ENCODE measurements at places on chromosomes 6 and 20.

DNA sequence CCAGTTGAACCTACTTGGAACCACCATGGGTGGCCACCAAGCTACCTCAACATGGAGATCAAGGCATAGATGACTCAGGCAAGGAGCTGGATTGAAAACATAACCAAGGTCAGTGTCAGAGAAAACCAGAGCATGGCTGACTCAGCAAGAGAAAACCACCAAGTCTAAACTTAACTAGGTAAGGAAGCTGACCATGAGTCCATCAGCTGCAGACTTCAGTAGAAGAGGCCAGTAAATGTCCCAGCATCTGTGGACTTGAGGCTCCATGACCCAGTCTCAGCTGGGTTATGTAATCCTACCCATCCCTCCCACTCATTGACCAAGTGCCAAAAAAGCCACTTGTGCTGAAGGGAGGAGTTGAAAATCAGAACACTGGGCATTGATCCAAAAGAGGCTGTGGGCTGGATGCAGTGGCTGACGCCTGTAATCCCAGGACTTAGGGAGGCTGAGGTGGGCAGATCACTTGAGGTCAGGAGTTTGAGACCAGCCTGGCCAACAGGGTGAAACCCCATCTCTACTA lies 93.7 kb upstream of the CBLN4 start:
- DNase-seq: no peak

DNA sequence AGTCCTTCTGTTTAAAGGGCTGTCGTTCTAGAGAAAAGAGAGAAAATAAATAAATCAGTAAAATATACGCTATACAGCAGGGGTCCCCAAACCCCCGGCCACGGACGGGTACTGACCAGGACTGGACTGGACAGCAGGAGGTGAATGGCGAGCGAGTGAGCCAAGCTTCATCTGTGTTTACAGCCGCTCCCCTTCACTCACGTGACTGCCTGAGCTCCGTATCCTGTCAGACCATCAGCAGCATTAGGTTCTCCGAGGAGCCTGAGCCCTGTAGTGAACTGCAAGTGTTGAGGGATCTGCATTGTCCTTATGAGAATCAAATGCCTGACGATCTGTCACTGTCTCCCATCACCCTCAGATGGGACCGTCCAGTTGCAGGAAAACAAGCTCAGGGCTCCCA lies 76.5 kb downstream of the ZNF217 start:
- DNase-seq: no peak

- DNase-seq: no peak
Observed at GRCh38 chr20:59825944-59826759, 107.3 kb downstream of the SYCP2 start.

GRCh38 chr6:138944412-138944811 lies 43.6 kb downstream of the REPS1 start:
- no peak for DNase-seq

GRCh38 chr6:53250176-53251032 lies 98.3 kb downstream of the ELOVL5 start:
- DNase-seq: no peak

GRCh38 chr6:148545901-148546300 lies 200.9 kb upstream of the UST start:
- DNase-seq: no peak

DNA sequence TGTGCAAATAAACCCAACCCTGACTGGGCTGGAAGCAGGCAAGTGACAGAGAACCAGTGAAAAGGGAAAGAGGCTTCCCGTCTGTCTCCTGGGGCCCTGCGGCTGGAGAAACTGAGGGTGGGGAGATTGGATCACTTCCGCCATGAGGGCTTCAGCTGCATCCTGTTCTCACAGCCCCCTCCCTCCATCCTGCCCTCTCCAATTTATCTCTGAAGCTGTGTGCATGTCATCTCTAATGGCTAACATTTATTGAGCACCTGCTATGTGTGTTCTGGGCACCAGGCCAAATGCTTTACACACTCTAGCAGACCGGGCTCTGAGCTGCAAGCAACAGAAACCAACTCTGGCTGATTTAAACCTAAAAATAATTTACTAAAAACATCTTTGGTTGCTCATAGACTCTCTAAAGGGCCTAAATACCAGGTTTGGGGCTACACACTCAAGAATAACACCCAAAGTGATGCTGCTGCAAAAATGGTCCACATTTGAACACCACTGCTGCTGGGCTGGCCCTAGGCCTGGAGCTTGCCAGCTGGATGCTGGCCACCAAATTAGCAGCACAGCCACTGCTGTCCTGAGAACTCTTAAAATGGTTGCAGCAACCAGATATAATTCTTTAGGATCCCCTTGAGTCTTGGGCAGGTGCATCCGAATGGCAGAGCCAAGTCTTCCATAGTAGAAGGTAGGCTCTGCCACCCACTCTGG lies 123.6 kb upstream of the LRFN2 start:
- no peak for DNase-seq

DNA sequence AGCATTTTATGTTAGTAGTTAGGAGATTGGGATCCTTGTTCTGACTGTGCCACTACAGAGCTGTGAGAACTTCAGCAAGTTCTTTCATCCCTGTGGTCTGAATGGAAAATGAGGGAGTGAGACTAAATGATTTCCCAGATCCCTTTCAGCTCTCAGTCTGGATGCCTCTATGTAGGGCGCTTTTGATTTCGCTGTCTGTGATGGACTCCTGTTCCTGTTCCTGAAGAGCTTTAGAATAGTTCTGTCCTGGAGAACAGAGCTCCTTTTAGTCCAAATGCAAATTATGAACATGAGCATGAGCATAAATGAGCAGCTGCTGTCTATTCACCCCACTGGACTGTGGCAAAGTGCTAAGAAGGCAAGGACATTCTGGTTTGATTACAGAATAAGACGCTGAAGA lies 61.4 kb upstream of the NT5E start:
- no peak for DNase-seq

- DNase-seq: no peak
Observed at GRCh38 chr6:36596356-36596755, 2.2 kb downstream of the SRSF3 start.

DNA sequence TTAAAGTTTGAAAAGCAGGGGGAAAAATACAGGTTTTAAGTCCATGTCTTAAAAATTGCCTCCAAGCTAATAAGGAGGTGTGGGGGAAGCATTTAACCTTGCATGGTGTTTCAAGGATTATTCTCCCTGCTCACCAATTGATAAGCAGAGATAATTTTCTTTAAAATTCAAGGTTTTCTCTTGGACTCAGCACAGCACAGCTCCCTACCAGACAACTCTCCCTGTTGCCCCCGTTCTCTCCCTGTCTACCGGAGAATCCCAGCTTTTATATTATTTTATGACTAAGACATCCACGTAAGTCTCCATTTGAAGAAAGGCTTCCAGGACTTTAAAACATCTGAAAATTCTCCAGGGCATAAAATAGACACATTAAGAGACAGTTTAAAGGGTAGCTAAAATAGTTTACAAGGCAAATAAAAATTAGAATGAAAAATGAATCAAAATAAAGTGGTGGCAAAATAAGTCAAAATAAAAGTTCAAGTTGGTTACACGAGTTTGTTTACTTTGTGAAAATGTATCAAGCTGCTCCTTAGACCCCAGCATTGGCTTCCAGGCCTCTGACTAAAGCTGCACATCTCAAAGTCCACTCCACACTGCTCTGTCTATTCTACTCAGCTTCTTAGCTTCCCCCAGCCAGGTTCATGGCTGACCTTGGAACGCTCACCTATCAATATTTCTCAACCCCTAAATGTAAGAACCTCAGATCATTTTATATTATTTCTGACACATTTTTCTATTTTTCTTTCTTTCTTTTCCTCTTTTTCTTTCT lies 188.6 kb upstream of the PLCB4 start:
- no peak for DNase-seq

- no peak for DNase-seq
Observed at GRCh38 chr6:6900569-6901204, 207.1 kb upstream of the RREB1 start.

GRCh38 chr6:137494281-137494987 lies at the start of gene OLIG3:
Gene OLIG3 (minus strand): TSS chr6:137494394. CDS start chr6:137494170, 224 bp downstream.
- peak; percentile 30 for DNase-seq

- DNase-seq: no peak
Observed at GRCh38 chr20:61185181-61185580, 66.9 kb upstream of the CDH4 start.
